ENCODE measurements at places on chromosomes 5 and 9.

DNA sequence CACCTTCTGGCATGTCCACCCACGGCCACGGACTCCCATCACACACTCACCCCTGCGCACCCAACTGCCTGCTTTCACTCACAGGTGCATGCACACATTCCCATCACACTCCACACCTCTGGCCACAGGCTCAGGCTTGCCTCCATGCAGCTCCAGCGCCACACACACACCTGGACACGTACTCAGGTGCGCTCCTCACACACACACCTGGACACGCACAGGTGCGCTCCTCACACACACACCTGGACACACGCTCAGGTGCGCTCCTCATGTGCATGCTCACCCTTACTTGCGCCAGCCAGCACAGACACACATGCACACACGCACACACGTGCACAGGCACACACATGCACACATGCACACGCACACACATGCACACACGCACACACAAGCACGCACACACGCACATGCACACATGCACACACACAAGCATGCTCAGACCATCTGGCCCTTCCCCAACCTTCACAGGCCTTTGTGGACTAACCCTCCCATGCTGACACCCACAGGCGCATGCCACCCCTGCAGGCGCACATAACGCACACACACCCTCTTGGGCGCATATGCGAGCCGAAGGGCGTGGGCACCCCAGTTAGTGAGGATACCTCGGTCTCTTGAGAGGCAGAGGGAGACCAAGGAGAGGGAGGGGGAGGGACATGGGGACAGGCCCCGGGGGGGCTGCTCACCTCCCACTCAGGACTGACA, 8.3 kb downstream of the GRIN1 start:
- no peak for DNase-seq

DNA sequence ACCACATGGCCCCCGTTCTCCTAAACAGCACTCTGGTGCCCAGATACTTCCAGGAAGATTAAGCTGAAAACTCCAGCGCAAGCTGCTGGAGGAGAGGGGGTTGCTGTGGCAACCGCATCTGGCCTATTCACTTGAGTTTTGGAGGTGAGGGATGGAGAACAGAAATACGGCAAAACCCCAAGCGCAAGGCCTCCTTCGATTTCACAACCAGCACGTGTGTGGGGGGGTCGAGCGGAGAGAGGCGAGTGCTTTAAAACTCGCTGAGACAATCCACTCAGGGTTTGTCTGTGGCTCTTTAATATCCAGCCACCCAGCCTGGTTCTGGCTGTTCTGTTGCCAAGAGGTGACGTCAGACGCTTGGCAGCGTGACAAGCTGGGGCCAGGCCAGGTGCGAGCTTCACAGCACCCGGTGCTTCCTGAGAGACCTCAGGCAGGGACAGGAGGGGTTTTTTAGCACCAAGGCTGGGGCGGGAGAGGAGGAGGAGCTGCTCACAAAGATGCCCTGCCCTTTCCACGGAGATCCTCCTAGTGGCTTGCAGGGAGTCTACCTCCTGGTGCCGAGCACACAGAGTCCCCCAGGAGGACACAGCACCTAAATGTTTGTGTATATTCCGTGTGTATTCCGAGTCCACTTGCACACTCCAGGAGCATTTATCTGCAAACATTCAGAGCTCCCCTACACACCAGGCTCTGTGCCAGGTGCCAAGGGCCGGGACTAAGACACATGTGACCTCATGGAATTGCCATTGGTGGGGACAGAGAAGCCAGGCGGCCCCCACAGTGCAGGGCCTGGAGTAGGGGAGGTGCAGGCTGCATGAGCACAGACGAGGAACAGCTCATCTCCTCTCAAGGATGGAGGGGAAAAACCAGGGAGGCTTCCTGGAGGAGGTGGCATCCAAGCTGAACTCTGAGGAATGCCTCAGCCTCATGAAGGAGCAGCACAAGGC, 194.6 kb downstream of the OLFM1 start:
- DNase-seq: no peak

DNA sequence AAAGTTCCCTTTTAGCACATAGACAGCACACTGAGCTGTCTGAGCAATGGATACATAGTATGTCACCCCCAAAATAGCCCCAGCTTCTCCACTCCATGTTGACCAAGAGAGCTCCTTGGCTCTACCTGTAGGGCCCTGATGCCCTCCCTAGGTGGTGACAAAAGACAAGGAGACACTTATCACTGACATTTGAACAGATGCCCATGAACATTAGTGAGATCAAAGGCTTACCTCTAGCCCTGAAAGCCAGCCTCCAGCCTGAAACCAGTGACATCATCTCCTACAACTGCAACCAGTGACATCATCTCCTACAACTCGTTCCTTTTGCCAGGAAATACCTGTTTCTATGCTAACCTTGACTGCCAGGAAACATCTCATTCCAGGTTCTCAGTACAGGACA, 122.7 kb downstream of the FSTL4 start:
- DNase-seq: no peak

- DNase-seq: no peak
Measured at GRCh38 chr5:33343676-33344327, 97.0 kb upstream of the TARS1 start.

DNA sequence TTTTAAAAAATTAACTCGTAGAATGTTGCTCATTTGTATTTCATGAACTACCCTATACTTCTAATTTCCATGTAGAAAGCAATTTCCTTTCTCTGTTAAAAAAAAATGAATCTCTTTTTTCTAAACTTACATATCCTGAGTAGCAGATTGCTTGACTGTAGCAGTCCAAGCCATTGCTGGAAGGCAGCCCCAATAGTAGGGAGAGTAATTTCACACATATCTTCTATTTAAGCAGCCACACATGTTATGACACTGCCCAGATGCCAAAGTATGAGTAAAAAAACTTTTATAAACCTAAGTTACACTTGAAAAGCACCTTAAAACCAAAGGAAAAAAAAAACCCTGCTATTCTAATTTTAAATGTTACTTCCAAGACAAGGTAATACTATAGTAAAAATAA, 69.6 kb downstream of the FBXL17 start:
- DNase-seq: no peak

Measured in stimulated activated CD8-positive, alpha-beta memory T cell treated with anti-CD3 and anti-CD28 coated beads, Interleukin-2, amount 100 ng/mL, for 48 hours (primary cell).